ENCODE measurements at places on chromosomes 12 and 14. TPM values are rescaled to one million over a fixed set of nuclear protein-coding genes. Genes with fewer than 3 reads are reported as not detected.

The CLEC9A gene
- not detected for total RNA-seq

The COX8C gene
- total RNA-seq = 0.33 TPM

The HEBP1 gene
- 33.7 TPM for total RNA-seq

The ASB2 gene
- total RNA-seq = 0.99 TPM

The KRT85 gene
- not detected for total RNA-seq

The AKAP5 gene
- 0.17 TPM for total RNA-seq

The DACT1 gene
- 22.6 TPM for total RNA-seq

The OTOGL gene
- total RNA-seq = under 0.01 TPM

The TAS2R42 gene
- not detected for total RNA-seq

The GOLT1B gene
- total RNA-seq = 38.8 TPM

The VTI1B gene
- 67.9 TPM for total RNA-seq

The LBHD2 gene
- not detected for total RNA-seq

The HSP90B1 gene
- total RNA-seq = 381 TPM

The SDS gene
- total RNA-seq = not detected

The MYH7 gene
- not detected for total RNA-seq

Measured in fibroblast of lung (primary cell).